ENCODE measurements at places on chromosomes 3 and 15. TPM values are rescaled to one million over a fixed set of nuclear protein-coding genes. Genes with fewer than 3 reads are reported as not detected.

DNASE1L3 gene
- total RNA-seq: 3.7 TPM

SLC38A3 gene
- total RNA-seq: not detected

IL5RA gene
- total RNA-seq: not detected

DPPA4 gene
- 0.40 TPM for total RNA-seq

DAPK2 gene
- total RNA-seq: 5.9 TPM

CHRNA5 gene
- 14.3 TPM for total RNA-seq

CPN2 gene
- total RNA-seq: not detected

C3orf85 gene
- not detected for total RNA-seq

SLC12A1 gene
- not detected for total RNA-seq

ABHD17C gene
- total RNA-seq: 12.2 TPM

CISH gene
- total RNA-seq: 4.4 TPM

UBA5 gene
- 33.6 TPM for total RNA-seq

MASP1 gene
- 0.05 TPM for total RNA-seq

CNTN4 gene
- total RNA-seq: 0.26 TPM

MORF4L1 gene
- 227 TPM for total RNA-seq

DUOXA1 gene
- total RNA-seq: 0.08 TPM

WDR76 gene
- total RNA-seq: 43.0 TPM

FBXW12 gene
- total RNA-seq: not detected

ECE2 gene
- total RNA-seq: not detected

PLA2G4D gene
- not detected for total RNA-seq

ZNF662 gene
- not detected for total RNA-seq

ACOX2 gene
- 0.16 TPM for total RNA-seq

ATP1B3 gene
- 107 TPM for total RNA-seq

SOX14 gene
- not detected for total RNA-seq

OIP5 gene
- total RNA-seq: 19.0 TPM

LRRC34 gene
- total RNA-seq: 1.5 TPM

TLE3 gene
- 65.5 TPM for total RNA-seq

ALPK3 gene
- 0.05 TPM for total RNA-seq

TLR9 gene
- 4.8 TPM for total RNA-seq

CLEC3B gene
- total RNA-seq: not detected

SENP7 gene
- total RNA-seq: 7.9 TPM

RLBP1 gene
- not detected for total RNA-seq

SNX22 gene
- total RNA-seq: 23.2 TPM

DAZL gene
- total RNA-seq: 0.05 TPM

EXD1 gene
- total RNA-seq: not detected

SLC6A20 gene
- 3.5 TPM for total RNA-seq

C3orf70 gene
- total RNA-seq: 0.05 TPM

ZNF80 gene
- not detected for total RNA-seq

POLR2M gene
- total RNA-seq: 42.1 TPM

ARL6IP5 gene
- 95.7 TPM for total RNA-seq

MME gene
- total RNA-seq: 0.51 TPM

PLSCR1 gene
- 40.5 TPM for total RNA-seq

EIF4E3 gene
- 0.38 TPM for total RNA-seq

SENP8 gene
- 2.4 TPM for total RNA-seq

NRROS gene
- total RNA-seq: 44.0 TPM

THPO gene
- total RNA-seq: not detected

GPR149 gene
- not detected for total RNA-seq

RFTN1 gene
- total RNA-seq: 166 TPM

PAQR9 gene
- not detected for total RNA-seq

EOGT gene
- 9.0 TPM for total RNA-seq

AADACL2 gene
- not detected for total RNA-seq

ADAMTSL3 gene
- total RNA-seq: 0.29 TPM

TRIM69 gene
- 48.8 TPM for total RNA-seq
